Left lobe of liver (tissue), 2 donors: ENCODE measurements at places on chromosomes 3 and 15. TPM values are rescaled to one million over a fixed set of nuclear protein-coding genes. Genes with fewer than 3 reads are reported as not detected.

DNA sequence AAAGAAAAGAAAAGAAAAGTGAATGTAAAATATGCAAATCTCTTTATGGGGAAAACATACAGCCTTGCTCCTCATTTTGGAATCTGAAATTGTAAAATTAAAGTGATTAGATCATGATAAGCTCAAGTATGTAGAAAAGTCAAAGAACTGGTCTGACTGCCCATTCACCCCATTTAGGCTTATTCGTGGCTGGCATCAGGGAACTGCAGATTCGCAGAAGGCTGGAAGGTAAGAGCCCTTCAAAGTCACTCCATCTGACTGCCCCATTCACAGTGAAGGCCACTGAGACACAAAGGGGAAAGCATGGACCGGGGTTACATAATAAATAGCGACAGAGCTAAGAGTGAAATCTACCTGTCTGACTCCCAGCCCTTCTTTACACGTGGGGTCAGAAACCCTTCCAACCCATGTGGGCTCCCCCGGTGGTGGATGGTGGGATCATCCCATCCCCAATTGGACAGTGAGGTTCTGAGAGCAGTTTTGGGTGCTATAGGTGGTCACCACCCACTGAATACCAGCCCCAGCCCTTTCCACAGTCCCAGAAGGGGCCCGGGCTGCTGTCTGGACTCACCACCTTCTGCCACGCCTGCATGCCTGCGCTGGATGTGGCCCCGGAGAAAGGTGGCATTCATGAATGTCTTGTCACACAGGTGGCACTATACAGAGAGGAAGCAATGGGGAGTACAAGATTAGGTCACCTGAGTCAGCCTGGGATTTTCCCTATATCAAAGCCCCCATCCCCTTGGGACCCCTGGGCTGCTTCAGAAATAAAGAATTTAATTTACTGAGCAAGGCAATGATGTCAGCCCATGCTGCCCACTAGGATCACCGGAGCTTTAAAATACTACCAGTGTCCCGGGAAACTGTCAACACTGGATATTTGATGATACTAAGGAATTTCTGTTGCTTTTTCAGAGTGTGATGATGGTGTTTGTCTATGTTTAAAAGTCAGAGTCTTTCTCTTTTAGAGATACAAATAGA is 17.9 kb downstream of the DZIP1L start:
- DNase-seq = no peak

The MYO5A gene
- 4.0 TPM for total RNA-seq

DNA sequence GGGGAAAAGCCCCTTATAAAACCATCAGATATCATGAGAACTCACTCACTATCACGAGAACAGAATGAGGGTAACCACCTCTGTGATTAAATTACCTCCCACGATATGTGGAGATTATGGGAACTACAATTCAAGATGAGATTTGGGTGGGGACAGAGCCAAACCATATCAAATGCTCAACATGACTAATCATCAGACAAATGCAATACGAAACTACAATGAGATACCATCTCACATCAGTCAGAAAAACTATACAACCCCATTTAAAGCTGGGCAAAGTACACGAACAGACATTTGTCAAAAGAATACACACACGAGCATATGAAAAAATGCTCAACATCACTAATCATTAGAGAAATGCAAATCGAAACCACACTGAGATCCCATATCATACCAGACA is 67.7 kb downstream of the SCAPER start:
- no peak for DNase-seq

DNA sequence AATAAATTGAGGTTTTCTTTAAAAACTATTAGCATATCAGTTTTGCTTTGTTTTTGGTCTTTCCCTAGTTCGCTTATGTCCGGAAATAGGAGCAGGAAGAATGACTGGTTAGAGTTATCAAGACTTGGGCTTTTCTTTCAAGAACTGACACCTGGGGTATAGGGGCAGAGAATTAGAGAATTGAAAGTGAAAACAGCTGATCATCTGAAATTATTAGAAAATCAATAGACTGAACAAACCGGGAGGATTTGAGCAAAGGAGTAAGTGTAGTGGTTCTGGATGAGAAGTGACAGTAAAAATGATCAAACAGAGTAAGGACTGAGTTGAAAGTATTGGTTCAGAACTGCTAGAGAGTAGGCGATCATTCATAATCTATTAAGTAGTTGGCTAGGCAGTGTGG is 6.0 kb downstream of the MINDY2 start:
- DNase-seq = no peak

GRCh38 chr3:21464746-21465145 is 286.3 kb downstream of the ZNF385D start:
- no peak for DNase-seq

- no peak for DNase-seq
Measured at GRCh38 chr3:108006881-108007331, 83.9 kb downstream of the CD47 start.

DNA sequence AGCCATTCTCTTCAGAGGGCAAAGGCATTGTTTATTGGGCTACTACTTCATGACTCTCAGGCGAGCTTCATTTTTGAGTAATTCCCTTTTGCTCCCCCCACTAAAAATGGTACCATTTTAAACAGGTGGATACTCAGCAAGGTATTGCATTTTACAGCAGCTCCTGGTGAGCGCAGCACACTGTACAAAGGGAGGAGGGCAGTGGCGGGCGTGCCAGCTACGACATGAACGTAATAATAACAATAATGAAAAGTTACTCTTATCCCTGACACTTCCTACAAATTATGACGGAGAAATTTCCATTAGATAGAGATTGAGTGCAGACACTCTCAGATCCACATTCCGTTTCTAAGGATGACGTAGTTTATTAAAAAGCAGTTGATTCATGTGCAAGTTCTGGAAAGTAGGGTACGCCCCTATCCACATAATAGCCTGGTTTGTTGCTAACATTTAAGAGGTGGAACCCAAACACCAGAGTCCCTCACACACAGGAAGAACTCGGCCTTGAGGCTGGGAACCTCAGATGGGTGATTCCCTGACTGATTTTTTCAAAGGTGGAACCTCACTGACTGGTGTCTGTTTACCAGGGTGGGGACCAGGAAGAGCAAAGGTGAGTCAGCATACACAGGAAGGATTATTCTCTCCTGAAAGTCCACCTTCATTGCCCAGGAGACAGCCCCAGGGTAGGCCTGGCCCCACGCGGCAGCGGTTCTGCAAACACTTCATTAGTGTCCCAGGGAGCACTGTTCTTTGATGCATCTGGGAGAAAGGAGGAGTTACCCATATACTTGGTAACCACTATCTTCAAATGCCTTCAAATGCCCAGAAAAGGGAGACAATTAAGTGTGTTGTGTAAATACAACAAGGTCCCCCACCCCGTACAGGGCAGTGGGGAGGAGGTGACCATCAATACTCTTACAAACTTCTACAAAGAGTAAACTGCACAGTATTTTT is 69.9 kb downstream of the LDHAL6B start:
- DNase-seq = no peak

The GOLGA8T gene
- 0.30 TPM for total RNA-seq

DNA sequence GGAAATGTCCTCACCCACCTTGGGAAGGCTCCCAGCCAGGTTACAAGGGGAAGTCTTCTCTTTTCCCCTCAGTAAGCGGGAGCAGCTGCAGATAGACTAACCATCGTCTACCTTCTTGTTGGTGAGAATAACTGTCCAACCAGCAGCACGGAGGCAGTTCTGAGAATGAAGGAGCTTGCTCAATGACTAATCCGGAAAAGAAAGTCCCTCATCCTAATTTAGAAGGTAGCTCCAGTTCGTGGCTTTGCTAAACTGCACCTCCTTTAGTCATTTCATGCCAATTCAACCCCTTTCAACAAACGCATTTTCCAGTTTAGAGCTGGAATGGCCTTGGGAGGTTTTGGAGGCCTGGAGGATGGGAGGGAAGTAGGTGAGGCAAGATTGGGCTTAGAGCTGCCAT is 527.4 kb upstream of the PROK2 start:
- DNase-seq = no peak

DNA sequence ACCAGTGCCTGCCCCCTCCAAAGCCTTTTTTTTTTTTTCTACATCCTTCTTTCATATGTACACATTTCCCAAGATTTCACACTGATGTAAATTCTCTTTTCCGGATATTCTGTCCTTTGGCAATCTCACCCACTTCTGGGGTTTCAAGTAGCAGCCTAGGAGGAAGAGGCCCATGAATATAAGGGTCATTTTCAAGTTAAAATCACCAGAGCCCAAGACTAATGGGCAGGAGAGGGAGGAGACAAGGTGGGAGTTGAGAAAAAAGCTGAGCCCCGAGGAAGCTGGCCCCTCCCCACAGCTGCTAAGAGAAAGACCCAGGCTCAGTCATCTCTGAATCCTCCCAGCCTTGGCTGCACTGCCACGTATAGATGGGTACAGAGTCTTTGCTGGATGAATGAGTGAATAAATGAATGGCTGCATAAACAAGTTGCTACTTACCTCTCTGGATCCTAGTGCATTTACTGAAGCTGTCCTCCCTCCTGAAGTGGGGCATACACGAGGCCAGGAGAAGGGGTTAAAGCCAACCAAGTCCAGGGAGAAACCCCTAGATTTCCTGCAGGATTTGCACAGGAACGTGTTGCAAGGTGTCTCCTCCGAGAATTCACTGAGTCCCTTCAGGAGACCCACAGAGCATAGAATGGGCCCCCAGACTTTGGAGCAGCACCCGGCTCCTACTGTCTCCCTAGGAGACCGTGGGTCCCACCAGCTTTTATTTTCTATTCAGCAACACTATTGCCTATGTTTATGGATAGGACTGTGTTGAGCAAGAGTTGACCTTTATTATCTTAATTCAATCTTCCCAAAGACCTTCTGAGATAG is 100.8 kb upstream of the LIPC start:
- no peak for DNase-seq

The KATNBL1 gene
- total RNA-seq = 12.0 TPM

The NT5DC2 gene
- 4.1 TPM for total RNA-seq

The CADPS gene
- total RNA-seq = 0.10 TPM

DNA sequence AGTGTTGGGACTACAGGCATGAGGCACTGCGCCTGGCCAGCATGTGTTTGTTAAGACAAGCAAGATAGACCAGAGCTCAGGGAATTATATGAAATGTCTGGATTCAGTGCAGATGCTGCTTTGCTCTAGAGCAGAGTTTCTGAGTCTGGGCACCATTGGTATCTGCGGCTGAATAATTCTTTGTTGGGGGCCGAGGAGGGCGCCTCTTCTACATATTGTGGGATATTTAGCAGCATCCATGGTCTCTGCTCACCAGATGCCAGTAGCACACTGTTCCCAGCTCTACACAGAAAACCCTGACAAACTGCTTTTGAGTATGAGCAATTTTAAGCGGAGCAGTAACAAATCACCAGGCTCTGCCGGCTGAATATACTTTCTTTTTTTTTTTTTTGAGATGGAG is 3.6 kb upstream of the LDHAL6B start:
- no peak for DNase-seq

DNA sequence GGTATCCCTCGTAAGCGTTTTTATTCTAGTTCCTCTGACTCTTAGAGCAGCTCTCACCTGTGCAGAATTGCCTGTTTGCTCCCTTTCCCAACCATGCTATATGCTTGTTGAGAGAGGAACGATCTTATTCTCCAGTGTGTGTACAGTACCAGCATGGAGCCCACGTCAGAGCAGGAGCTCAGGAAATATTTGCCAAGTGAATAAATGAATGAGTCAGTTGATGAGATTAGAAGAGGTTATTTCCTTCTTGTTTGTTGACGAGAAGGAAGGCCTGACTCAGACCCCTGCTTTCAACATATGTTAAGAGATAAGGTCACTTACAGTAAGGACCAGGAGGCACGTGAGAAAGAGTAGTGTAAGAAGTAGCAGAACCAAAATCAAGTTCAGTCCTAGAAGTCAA is 106.3 kb upstream of the ABHD17C start:
- DNase-seq = no peak

The KIF7 gene
- total RNA-seq = 1.1 TPM

GRCh38 chr15:58249646-58250312 is 111.6 kb downstream of the AQP9 start:
- no peak for DNase-seq

The PRRT3 gene
- 0.50 TPM for total RNA-seq

The FAM3D gene
- 0.13 TPM for total RNA-seq

GRCh38 chr3:11774296-11774877 is 72.3 kb downstream of the TAMM41 start:
- peak; percentile 51 for DNase-seq

The TMEM43 gene
- 9.3 TPM for total RNA-seq

DNA sequence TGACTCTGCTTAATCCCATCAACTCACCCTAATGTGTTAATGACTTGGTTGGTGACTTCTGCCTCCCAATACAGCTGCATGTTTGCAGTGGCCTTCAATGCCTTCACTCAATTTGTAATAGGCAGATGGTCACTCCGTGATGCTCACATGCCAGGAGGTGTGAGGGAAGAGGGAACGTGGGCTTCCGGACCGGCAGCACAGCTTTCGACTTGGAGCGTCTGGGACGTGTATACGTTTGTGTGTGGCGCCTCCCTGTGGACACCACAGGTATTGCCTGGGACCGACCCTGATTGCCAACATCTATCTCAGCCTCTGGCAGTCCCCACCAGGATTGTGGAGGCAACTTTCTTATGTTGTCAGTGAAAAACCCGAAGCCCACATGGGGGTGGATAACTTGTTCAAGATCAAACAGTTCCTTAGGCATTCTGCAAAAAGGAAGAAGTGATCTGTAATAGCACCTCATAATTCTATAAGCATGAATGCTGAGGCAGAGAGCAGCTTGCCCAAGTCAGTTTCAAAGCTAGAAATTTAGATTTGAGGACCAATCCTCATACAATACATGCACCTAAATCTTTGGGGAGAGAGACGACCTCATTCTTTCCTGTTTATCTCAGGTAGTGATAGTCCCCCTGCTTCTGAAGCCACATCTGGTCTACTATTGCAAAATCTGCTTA is 16.9 kb downstream of the MRPL46 start:
- peak; percentile 51 for DNase-seq

DNA sequence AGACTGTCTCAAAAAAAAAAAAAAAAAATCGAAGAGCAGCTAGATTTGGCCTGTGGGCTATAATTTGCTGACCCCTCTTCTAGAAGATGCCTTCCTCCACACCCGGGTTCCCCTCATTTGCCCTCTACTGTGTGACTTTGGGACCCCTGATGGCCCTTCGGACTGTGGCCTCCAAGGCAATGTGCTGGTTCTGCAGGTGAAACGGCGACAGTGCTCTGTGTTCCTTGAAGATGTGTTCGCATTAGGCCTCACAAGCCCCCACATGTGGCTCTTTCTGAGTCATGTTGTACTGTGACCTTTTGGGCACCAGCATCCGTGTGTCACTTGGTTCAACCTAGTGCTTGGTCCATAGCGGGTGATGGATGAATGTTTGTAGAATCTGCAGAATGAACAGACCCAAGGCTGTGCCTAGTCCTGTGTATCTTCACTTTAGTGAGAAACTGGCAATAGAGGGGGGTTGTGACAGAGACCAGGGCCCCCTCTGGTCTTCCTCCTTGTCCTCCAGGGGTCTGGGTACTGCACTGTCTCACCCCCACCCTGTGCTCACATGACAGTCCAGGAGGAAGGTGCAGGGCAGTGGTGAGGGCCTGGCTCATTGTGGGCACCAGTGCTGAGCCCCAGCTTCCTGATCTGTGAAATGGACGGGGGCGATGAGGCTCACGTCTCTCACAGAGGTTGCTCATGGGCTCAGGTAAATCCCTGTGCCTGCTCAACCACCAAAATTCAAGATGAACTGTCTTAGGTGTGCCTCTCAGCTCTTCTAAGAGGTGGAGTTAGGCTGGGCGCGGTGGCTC is 22.7 kb downstream of the GOLGA6L2 start:
- no peak for DNase-seq
